ENCODE measurements at places on chromosomes 1 and 21.
A peak's percentile ranks its signal among the peaks of the same experiment; 100 is the strongest.

DNA sequence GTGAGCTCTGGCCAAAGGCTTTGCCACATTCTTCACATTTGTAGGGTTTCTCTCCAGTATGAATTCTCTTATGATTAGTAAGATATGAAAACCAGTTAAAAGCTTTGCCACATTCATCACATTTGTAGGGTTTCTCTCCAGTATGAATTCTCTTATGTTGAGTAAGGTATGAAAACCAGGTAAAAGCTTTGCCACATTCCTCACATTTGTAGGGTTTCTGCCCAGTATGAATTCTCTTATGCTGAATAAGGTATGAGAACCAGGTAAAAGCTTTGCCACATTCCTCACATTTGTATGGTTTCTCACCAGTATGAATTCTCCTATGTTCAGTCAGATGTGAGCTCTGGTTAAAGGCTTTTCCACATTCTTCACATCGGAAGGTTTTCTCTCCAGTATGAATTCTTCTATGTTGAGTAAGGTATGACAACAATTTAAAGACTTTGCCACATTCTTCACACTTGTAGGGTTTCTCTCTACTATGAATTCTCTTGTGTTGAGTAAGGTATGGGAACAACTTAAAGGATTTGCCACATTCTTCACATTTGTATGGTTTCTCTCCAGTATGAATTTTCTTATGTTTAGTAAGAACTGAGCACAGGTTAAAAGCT is 20.7 kb downstream of the ZNF695 start:
- DNase-seq, result no peak

GRCh38 chr21:14767192-14767852 is 221.2 kb upstream of the SAMSN1 start:
- no peak for DNase-seq

- DNase-seq, result no peak
Observed at GRCh38 chr1:245466261-245466660, 311.5 kb downstream of the KIF26B start.

DNA sequence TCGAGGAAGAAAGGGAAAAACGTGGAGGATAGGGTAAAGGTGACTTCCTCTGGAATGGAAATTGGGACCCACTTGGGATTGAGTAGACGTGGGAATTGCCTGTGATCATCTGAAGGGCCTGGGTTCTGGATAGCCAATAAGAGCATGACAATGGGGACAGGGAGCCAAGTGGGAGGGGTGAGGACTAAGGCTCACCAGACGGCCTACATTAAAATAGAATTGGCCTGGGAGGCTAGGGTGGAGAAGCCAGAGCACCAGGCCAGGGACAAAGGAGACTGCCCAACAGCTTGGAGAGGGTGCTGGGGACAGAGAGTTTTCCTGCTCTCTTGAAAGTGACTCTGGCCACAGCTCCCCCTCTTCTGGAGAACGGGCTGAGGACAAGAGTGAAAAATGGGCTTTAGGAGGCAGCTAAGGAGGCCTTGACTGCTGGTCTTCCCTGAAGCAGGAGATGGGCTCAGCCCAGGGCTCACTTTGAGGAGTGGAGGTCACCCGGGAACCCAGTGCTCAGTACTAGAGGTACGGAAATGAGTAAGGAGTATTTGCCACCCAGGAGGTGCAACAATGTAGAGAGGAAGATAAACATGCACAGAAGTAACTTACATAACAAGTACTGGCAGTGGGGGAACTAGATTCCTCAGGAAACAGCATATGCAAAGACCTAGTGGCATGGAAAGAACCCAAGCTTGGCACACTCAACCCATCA is 18.8 kb downstream of the INKA2 start:
- no peak for DNase-seq

DNA sequence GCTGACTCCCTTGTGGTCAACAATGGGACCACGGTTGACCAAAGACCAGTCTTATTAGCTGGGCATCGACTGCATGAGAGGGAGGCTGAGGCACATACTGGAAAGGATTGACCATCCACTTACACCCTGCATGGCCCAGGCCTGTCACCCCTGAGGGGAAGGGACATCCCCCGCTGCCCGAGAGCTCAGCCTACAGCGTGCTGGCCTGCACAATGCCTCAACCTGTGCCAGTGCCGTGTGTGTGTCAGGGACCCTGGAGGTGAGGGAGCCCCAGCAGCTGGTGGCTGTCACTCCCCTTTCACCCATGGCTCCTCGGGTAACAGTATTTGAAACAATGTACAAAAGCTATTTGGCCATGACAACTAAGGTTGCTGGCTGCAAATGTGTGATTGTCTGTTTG is 67.3 kb downstream of the SLC35F3 start:
- DNase-seq, result no peak

- DNase-seq, result no peak
Observed at GRCh38 chr1:206591226-206591625, 21.0 kb downstream of the EIF2D start.

DNA sequence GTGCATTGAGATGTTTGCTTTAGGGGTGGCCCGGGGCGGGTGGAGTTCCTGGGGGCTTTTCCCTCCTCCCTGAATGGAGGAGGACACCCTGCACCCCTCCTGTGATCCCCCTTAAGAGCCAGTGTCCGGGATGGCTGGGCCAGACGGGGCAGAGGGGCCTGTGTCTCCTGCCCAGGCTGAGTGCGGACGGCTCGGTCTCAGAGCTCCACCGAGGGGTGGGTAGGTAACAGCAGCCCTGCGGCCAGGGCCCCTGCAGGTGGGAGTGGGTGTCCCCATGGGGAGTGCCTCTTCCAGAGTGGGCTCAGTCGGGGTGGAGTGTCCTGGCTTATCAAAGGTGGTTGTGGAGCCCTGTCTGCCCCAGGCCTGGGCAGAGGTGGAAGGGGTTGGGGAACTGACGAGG is 23.1 kb downstream of the TP73 start:
- no peak for DNase-seq

GRCh38 chr1:151920149-151920548 is 10.8 kb upstream of the THEM4 start:
- no peak for DNase-seq

- peak; percentile 52 for DNase-seq
Observed at GRCh38 chr1:27527223-27527889, 37.4 kb upstream of the WASF2 start.

DNA sequence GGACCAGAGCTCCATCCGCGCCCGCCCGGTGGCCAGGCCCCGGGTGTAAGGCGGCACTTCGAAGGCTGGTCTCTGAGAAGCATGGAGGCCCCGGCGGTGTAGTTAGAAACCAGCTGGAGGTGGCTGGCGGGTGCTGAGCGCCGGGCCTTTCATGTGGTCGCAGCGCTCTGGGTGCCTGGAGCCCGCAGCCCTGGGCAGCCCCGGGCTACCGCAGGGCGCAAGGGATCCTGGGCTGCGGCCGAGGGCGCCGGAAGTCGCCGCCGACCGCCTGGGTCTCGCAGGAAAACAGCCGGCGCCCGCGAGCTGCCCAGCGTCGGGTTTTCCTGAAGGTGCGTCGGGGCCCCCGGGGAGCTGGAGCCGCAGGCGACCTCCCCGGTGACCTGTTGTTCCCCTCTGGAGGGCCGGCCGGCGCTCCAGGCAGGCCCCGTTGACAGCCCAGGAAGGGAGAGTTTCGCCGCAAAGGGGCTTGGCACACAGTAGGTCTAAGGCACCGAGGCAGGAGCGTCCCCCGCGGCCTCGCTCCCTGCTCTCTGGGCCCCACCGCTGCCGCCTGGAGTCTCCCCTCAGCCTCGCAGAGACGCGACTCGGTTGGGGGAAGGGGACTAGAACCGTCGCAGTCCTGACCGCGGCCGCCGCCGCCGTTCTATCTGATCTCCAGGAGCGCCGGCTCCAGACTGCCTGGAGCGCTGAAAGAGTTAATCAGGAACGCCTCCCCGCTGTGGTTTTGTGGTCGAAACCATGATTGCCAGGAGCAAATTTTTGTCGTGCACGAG is 2.7 kb downstream of the GRHL3 start:
- DNase-seq, result peak; percentile 36

Data from stimulated activated naive CD4-positive, alpha-beta T cell (primary cell).